ENCODE measurements at places on chromosomes 5 and 9.

DNA sequence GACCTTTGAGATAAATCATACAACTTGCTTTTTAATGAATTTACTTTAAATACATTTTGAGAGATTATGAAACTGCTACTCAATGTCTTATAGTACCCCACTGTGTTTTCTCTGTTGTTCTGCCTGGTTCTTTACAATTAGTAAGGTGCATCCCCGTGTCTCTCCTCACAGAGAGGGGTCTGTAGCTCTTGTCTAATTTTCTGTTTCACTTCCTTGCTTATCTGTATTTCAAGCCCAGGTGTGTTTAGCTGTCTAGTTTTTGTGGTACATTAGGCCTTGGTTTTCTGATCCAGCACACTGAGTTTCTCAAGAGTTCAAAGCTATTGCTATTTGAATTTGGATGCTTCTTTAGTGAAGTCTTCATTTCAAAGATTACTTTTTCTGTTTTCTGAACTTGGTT lies 105.1 kb downstream of the MAST4 start:
- DNase-seq: no peak

DNA sequence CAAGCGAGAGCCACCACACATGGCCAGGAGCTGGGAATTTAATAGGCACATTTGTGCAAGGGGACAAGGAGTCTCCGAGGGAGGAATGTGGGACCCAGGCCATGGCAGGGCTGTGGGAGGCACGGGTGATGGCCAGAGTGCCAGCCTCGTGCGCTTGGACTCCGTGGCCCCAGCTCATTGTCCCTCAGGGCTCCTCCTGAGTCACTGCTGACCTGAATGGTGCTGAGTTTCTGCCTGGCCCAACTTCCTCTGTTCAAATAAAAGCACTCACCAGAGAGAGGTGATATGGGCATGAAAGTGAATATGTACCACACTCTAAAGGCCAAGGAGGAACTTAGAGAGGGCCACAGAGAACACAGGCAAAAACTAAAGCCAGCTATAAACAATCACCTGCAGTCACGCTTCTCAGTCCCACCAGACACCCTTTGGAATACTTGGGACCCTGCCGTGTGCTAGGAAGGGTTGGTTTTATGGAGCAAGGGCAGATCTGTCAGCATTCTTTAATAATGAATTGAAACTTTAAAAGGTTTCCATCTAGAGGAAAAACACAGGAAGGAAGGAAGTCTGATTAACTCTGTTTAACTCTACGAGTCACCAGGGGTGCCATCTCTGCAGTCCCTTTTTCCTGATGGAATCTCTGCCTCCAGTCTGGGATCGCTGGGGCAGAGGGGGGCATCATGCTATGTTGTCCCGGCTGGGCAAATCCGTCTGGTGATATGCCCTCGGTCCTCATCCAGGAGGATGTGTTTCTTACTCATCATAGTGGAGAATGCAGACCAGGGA lies 25.1 kb upstream of the UBE2QL1 start:
- DNase-seq: no peak

DNA sequence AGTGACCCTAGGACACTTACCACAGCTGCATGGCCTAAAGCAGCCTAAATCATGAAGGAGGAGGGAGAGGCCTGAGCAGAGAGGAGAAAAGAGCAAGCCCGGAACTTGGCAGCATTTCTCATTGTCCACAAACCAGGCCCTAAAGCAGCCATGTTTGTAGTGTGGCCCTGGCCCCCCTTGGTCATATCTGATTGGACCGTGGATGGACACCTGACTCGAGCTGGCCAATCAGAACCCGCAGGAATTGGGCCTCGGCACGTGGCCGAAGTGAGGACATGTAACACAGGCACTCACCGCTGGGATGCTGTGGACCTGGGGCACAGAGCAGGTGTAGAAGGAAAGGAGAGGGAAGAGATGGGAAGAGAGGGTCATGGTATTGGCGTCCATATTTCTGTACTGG lies 56.9 kb downstream of the ASS1 start:
- DNase-seq: no peak

DNA sequence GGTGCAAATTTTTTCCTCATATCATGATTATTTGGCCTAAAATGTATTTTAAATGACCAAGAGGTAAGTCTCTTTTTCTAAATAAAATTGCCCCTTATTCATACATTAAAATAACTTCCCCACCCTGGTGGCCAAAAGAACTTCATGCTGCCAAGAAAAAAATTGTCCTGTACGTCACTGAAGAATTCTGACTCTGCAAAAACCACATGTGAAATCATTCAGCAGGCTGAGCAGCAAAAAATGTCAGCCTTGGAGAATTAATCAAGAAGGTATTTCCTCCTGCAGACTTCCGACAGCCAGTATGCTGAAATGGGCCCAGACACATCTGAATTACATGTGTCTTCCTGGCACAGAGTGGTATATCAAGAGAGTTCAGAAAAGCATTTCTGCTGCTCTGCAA lies 94.6 kb upstream of the HMHB1 start:
- no peak for DNase-seq

- DNase-seq: no peak
These were observed 32.9 kb downstream of the ROPN1L start for GRCh38 chr5:10474521-10475075.

GRCh38 chr5:95730730-95731570 lies at the start of gene RHOBTB3:
TSS of gene RHOBTB3 (plus strand) at chr5:95731336. CDS start at chr5:95731683, 347 bp downstream.
- DNase-seq: peak; percentile 88

DNA sequence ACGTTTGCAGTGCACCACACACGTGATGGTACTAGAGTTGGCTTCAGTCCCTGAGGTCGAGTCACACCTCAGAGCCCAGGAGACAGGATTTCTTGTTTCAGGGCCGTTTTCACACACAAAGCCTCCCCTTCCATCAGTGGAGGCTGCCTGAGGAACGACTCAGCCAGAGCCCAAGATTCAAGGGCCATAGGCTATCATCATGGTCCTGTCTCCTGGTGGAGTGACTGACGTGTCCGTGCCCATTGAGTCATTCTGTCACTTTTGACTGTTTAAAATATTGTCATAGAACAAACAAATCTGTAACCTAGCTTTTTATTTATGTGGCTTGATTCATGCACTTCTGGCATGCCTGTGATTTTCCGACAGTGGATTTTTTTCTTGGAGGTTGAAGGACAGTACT lies 28.3 kb downstream of the CAMK2A start:
- DNase-seq: no peak

GRCh38 chr5:162128117-162128516 lies 60.5 kb downstream of the GABRG2 start:
- no peak for DNase-seq

GRCh38 chr5:10275991-10276390 lies 25.9 kb downstream of the CCT5 start:
- no peak for DNase-seq
